Stimulated activated CD8-positive, alpha-beta memory T cell treated with anti-CD3 and anti-CD28 coated beads, Interleukin-15, amount 100 ng/mL, for 24 hours (primary cell): ENCODE measurements at places on chromosomes 4 and X.

DNA sequence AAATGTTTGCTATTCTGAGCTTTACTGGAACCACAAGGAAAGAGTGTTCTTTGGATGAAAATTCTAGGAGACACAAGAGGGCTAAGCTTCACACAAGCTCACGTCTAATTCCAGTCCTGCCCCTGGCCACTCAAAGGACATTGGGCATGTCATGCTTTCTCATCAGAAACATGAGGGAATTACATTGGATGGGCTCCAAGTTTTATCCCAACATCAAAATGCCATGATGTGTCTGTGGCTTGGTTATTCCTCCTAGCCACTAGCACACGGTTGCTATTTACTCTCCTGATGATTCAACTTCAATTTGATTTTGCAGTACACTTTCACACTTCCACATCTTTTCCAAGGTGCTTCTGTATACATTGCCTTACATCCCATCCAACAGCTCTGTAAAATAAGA lies 149.6 kb upstream of the FAM9B start:
- no peak for DNase-seq

DNA sequence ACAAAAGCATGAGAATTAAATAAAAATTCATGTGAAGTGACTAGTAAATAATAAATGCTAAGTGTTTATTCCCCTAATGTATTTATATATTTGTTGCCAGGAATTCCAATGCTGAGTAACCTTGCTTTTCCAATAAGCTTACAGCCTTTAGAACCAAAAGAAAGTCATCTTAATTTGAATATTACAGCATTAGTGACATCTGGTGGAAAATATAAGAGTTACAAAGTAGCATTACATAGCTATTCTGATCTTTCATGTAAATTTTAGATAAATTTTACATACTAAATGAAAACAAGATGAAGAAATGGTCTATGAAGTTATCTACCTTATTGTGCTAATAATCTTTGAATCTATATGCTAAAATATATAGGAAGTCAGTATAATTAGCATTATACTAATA lies 10.4 kb downstream of the MAD2L1 start:
- DNase-seq = no peak

DNA sequence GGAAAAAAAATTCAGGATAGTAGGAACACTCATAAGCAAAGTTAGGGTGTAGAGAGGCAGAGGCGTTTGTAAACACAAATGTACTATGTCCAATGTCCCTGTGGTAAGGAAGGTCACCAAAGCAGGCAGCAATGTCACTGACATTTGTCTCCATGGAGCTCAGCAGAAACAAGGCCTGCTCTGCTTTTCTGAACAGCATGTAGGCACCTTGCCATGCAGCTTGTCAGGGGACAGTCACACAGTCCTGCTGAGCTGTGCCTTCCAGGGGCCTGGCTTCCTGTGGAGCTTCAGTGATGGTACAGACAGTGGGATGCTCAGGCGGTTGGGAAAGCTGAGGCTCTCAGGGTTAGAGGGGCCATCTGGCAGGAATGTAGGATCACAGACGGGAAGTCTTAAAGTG lies 74.5 kb upstream of the HS3ST1 start:
- no peak for DNase-seq

- DNase-seq = no peak
Observed at GRCh38 chr4:182447767-182448280, 204.6 kb downstream of the TENM3 start.

DNA sequence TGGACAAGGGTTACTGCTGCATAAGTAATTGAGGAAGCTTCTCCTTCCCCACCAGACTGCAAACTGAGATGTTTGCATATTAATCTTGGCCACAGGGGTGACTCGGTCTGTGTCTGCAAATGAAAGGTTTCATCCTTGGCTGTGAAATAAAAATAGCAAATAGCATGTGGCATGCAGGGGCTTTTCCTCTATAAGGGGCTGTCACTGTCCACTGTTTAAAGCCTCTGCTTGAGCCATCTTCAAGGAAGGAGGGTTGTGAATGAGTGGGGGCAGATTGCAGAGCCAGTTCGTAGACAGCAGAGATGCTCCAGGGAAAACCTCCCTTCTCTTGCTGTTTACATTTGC lies 33.3 kb downstream of the TMSB4X start:
- DNase-seq = no peak

DNA sequence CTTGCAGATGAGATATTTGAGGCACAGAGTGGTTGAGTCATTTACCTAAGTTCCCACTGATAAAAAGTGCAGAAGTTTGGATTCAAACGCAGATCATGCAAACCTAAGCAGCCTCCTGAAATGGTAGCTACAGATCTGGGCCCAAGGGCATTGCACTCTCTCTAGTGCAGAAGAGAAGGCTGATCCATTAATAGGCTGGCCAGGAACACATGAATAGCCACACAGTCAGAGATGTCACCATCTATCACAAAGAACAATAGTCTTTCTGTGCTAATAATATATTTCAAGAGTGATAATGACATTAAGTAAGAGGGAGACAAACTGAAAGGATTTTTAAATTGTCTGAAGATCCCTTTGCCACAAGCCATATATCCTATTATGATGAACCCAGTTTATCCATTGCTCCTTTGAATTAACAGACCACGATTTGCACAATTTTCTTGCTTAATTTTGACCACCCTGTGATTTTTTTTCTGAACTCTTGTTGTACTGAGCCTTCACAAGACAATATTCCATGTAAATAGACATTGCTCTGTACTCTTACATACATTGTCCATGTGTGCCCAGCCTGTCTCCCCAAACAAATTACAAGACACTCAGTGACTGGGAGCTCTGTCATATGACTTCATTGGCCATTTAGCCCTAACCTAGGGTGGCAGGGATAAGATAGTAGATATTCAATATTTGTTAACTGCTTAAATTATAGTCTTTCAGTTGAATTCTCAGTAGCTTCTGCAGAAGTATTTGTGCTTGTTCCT lies 112.4 kb upstream of the RBPJ start:
- no peak for DNase-seq

- DNase-seq = no peak
Observed at GRCh38 chr4:184287697-184288255, 70.1 kb upstream of the ENPP6 start.
